ENCODE measurements at places on chromosomes 16 and 17.

DNA sequence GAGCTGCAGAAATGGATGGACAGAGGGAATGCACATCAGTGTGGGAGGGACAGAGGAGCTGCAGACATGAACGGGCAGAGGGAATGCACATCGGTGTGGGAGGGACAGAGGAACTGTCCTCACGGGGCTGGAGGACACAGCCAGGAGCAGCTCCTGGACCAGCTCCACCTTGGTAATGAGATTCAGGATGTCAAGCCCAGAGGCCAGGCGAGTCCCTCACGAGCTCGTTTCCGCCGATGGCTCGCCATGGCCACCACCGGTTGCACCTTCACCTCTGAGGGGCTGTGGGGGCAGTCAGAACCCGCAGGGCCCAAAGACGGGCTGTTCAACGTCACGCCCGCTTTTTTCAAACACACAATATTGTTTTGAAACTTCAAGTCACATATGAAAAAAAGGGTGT, 56.2 kb downstream of the RPH3AL start:
- DNase-seq: no peak

DNA sequence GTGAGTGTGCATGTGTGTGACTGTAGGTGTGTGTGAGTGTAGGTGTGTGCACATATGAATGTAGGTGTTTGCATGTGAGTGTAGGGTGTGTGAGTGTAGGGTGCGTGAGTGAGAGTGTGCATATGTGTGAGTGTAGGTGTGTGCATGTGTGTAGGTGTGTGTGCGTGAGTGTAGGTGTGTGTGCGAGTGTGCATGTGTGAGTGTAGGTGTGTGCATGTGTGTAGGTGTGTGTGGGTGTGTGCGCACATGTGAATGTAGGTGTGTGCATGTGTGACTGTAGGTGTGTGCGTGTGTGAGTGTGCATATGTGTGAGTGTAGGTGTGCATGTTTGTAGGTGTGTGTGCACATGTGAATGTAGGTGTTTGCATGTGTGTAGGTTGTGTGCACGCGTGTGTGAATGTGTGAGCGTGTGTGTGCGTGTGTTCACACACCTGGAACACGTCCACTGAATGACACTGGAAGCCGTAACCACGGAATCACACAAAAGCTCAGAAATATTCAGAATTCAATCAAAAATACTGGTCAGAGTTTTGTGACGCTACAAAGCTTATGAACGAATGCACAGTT, 30.6 kb downstream of the MRM3 start:
- no peak for DNase-seq

- DNase-seq: no peak
Measured at GRCh38 chr17:56919717-56920116, 5.9 kb upstream of the TRIM25 start.

DNA sequence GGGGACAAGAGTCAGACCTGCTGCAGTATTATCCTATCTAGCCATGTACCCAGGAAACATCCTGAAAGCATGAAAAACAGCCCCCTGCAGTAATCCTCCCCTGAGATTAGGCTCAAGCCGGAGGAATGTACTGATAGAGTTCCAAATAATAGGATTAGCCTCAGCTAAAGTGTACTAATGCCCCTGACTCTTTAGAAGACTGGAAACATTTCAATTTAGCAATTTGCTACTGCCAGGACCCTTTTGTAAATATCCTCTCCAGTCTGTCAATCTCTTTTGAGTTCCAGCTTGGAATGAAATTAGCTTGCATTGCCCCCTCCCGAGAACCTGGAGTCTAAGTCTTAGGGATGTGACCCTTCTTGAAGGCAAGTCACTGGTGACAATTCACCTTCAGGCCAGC, 110.8 kb upstream of the DNAH9 start:
- peak; percentile 53 for DNase-seq

DNA sequence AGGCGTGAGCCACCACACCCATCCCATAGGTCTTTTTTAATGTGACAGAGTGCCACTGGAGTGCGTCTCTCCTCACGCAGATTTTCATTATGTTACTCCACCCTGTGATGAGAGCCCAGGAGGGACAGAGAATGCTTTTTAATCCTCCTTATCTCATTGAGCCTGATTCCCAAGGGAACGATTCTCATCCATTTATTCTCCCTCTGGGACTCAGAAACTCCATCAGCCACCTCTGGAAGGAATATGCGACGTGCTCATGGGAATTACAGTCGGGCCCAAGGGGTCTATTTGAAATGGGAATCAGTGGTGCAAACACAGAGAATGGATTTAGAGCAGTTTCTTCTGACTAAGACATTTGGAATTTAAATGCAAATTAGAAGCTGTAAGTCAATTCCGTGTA, 155.9 kb upstream of the HSBP1 start:
- DNase-seq: no peak

- no peak for DNase-seq
Measured at GRCh38 chr17:70298929-70299531, 129.7 kb downstream of the KCNJ2 start.

GRCh38 chr17:43517615-43518386, 28.3 kb downstream of the ETV4 start:
- no peak for DNase-seq

DNA sequence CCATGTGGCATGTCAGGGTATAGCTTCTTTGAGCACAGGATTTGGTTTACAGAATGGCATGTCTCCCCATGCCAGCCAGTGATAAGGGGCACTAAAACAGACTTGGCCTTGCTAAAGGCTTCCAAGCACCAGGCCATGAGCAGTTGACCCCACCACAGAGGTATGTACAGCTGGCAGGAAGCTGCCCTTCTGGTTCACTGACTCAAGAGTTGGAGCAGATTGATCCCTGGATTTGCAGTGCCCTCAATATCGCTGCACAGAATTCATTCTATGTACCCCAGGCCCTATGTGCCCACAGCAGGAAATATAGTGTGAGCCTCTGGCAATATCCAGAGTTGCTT, 24.3 kb downstream of the HLF start:
- DNase-seq: no peak

DNA sequence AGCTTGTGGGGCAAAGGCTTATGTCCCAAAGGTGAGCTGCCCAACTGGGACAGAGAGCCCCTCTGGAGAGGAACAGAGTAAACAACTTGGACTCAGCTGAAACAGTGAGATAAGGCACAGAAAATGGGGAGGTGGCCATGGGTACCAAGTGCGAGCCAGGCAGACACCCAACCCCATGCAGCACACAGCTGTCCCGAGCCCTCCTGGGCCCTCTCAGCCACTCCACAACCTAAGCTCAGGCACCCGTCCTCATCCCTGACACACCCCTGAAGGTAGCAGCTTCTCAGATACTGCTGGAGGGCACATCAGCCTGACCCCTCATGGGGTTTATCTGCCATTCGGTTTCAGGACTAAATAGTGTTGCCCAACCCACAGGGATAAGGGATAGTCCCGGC, 4.8 kb upstream of the GFOD2 start:
- no peak for DNase-seq

DNA sequence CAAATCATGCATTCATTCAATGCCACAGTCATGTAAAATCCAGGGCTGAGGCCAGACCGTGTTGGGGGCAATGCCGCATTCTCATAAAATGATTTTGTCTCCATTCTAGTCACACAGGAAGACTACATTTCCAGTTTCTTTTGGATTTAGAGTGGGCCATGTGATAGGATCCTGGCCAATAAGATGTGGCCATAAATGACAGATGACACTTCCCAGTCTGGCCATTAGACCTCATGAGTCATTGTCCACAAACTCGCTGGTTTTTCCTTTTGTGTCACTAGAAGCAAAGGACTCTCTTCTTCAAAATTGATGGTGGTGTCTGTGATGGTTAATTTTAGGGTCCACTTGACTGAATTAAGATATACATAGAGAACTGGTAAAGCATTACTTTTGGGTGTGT, 352.3 kb downstream of the UTP18 start:
- DNase-seq: no peak

DNA sequence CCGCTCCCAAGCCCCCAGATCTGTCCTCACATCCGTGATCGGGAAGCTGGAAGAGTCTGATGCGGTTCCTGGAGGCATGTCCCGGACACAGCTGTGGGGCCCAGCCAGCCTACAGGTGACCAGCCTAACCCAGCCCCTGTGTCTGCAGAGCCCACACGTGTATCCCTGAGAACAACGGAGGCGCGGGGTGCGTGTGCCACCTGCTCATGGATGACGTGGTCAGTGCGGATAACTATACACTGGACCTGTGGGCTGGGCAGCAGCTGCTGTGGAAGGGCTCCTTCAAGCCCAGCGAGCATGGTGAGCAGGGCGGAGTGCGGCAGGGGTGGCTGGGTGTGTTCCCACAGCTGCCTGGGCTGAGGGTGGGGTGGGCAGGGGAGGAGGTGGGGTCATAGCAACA, 30.9 kb downstream of the IL4R start:
- no peak for DNase-seq

- DNase-seq: peak; percentile 58
Measured at GRCh38 chr17:80270836-80271235, 10.2 kb downstream of the RNF213 start.

DNA sequence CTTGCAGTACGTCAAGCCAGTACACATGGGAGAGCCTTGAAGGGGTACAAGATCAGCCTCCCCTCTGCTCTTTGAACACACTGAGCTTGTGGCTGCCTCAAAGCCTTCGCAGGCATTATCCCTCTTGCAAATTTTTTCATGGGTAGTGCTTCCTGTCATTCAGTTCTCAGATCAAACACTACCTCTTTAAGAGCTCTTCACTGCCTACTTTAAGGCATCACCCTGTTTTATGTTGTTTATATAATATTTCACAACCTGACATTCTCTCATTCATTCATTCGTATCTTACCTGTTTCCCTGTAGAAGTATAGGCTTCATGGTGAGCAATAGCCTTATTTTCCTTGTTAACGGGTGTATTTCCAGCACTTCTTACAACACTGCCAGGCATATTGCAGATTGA, 269.1 kb downstream of the CDH13 start:
- DNase-seq: no peak

- no peak for DNase-seq
Measured at GRCh38 chr17:27368151-27368795, 74.4 kb downstream of the WSB1 start.

- DNase-seq: no peak
Measured at GRCh38 chr16:86570558-86571529, 4.2 kb downstream of the FOXC2 start.

- DNase-seq: no peak
Measured at GRCh38 chr16:50683689-50684374, 2.7 kb upstream of the SNX20 start.
